ENCODE measurements at places on chromosomes 13 and 19.

DNA sequence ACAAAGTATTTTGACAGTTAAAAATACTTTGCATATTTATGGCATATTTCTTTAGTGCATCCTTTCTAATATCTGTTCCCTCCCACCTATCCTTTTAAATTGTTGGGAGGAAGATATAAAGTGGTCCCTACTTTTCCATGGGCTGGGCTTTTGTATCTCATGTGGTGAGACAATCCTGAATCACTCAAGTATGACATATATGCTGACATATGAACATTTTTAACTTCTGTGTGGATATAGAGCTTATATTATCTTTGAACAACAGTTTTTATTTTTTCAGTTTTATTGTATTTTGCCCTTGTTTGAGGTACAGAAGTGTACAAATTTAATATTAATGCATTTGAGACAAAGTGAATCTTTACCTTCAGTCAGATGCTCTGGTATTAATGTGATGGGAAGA is 3.4 kb downstream of the ZMYM2 start:
- no peak for DNase-seq

- DNase-seq = no peak
Observed at GRCh38 chr13:91134803-91135184, 212.7 kb upstream of the MIR17HG start.

- DNase-seq = no peak
Observed at GRCh38 chr13:33934951-33935371, 117.0 kb downstream of the RFC3 start.

GRCh38 chr19:4140237-4140711 is 13.2 kb upstream of the CREB3L3 start:
- no peak for DNase-seq

DNA sequence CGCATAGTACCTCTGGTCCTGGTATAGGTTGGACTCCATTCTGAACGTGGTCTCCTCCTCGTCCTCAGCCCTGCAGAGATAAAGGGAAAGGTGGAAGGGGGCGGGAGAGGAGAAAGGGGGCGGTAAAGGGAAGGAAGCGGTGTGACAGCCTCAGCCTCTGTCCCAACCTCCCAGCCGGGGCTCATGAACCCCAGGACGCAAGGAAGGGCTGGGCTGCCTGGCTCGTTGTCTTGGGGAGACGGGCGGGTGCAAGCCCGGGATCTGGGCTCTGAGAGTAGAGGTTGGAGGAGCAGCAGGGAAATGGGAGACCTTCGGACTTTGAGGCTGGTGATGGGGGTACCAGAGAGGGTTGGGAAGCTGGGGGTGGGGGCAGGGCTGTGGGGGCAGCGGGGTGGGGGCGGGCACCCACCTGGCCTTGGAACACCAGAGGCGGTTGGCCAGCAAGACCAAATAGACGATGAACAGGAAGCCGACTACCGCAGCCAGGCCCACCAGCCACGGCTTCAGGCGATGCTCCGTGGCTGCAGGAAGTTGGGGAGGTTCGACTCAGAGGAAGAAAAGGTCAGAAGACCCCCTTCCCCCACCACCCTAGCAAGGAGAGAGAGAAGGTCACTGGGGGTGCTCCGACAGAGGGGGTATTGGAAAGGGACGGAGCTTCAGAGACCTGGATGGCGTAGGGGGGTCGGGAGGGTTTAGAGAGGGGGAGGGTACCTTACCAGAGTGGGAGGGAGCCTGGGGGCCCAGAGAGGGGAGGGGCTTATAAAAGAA is 1.7 kb downstream of the SMIM24 start:
- no peak for DNase-seq
